ENCODE measurements at places on chromosomes 1 and 21.

DNA sequence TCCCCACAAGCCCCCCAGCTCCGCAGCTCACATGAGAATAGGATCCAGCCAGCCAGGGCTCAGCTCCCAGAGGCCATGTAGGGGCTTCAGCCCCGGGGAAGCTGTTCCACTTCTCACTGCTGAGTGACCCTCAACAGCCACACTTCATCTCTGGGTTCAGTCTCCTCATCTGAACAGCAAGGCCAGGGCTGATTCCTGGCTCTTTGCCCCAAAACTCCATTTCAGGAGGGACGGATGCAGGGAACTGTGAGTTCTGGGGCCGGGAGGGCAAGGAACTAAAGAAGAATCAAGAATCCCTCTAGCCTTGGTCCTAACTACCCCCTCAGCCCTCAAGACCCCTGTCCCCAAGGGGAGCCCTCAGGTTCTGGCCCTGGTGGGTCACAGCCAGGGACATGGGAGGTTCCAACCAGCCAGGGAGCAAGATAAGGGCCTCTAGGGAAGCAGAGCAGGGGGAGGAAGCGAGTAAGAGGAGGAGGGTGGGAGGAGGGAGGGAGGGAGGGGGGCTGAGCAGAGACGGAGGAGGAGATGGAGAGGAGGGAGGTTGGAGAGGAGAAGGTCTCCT is 13.1 kb downstream of the SDC3 start:
- DNase-seq = no peak

DNA sequence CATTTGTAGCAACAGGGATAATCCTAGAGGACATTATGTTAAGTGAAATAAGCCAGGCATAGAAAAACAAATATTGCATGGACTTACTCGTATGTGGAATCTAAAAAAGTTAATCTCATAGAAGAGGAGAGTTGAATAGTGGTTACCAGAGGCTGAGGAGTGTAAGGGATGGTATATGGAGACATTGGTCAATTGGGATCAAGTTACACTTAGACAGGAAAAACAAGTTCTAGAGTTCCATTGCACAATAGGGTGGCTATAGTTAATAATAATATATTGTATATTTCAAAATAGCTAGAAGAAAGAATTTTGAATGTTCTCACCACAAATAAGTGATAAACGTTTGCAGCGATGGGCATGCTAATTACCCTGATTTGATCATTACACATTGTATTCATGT is 354.6 kb downstream of the SEC16B start:
- DNase-seq = no peak

DNA sequence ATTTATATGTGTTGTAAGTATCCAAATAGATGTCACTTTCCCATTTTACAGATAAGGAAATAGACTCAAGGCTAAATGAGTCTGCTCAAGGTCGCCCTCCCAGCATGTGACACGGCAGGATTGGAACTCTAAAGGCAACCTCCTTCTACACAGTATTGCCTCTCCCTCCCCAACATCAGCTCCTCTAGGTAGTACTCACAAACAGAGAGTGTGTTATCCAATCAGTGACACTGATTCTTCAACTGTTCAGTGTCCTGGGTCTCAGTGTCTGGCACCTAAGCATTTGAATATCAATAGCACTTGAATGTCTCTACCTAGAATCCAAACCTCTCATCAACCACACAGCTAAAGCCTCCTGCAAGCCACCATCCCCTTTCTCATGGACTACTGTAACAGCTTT is 87.1 kb downstream of the DAB1 start:
- no peak for DNase-seq

DNA sequence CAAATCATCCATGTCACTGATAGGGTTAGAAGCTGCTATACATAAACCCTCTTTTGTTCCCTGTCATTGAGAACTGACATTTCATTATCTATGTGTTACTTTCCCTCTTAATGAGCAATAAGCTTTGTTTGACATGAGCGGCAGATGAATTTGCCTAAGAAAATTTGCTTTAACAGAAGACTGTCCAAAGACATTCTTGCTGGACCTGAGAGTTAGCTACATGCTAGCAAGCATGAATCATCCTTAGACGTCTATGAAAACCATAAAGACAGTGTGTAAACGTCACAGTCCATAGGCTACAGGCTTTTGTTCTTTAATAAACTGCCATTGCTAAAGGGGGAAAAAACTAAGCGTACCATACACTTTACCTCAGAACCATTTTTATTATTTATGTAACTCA is 73.1 kb downstream of the TNFSF4 start:
- no peak for DNase-seq

GRCh38 chr1:39657923-39658485 is 13.9 kb downstream of the NT5C1A start:
- DNase-seq = peak; percentile 45

GRCh38 chr1:72060466-72061245 is 221.7 kb downstream of the NEGR1 start:
- DNase-seq = no peak

DNA sequence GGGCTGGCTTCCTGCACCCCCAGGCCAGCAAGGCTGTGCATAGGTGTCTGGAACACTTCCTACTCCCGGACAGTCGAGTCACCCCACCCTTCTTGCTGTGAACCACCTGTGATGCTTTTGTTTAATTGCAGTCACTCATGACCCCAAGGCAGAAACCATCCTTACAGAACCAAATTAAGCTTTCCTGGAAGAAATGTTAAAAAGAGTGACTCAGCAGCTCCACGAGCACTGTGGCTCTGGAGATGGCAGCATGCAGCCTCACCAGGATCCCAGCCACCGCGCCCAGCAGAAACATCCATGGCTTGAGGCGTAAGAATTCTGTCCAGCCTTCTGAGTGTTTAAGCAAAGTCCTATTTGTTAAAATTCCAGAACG is 28.8 kb downstream of the SNAP47 start:
- DNase-seq = no peak

GRCh38 chr1:19401535-19401889 is 83.8 kb downstream of the CAPZB start:
- DNase-seq = no peak

GRCh38 chr1:166432655-166433054 is 265.9 kb upstream of the FAM78B start:
- no peak for DNase-seq

- DNase-seq = no peak
Measured at GRCh38 chr1:222385955-222386354, 161.9 kb downstream of the HHIPL2 start.

- DNase-seq = no peak
Measured at GRCh38 chr1:174074757-174075156, 52.6 kb upstream of the RC3H1 start.

DNA sequence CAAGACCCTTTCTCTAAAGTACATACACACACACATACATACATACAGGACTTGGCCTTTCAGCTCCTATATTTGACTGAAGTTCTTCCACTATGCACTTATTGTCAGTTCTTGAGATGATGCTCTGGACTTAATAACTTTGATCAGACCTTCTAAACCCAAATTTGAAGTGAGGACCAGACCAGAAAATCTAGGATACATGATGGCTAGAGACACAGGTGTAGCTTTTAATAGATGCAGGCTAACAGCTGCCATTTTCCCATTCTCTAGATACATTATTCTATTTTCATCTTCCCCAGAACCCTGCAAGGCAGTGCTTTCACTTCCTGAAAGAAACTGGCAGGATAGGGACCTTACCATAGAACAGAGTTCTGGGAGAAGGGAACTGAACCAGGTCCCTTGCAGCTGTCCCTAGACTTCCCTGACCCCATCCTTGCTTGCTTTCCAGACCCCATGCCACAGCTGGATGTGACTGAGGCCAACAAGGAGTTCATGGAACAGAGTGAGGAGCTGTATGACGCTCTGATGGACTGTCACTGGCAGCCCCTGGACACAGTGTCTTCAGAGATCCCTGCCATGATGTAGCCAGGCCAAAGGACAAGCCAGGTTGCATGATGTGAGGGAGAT is 14.9 kb upstream of the RAB42 start:
- no peak for DNase-seq

GRCh38 chr21:26832546-26832945 is 12.7 kb downstream of the ADAMTS1 start:
- no peak for DNase-seq

GRCh38 chr1:114189398-114189797 is 35.7 kb upstream of the SYT6 start:
- DNase-seq = no peak

- no peak for DNase-seq
Measured at GRCh38 chr1:67573311-67573872, 111.6 kb upstream of the GADD45A start.

GRCh38 chr1:113515498-113515897 is 125.2 kb downstream of the MAGI3 start:
- no peak for DNase-seq

DNA sequence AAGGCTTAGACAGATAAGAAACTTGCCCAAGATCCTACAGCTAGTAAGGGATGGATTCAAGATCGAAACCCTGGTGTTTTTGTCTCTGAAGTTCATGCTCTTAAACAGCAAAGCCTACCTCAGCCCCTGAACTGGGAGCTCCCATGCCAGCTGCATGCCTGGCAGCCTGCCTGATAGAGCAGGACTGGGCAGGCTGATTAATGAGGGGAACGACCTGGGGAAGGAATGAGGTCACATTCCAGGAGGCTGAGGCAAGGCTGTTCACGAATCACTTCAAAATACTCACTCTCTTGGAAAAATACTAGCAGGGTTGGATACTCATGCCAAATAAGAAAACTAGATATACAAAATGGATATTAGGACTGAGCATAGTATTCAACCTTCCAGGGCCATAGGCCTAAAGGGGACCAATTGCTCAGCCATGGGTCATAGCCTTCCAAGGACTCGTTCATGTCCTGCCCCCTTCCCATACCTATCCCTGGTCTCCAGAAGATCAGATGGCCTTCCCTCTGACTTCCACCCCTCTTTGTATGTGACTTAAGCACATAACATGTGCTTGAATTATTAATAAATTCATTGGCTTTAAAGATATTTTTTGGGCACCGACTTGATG is 15.6 kb upstream of the TACSTD2 start:
- no peak for DNase-seq

DNA sequence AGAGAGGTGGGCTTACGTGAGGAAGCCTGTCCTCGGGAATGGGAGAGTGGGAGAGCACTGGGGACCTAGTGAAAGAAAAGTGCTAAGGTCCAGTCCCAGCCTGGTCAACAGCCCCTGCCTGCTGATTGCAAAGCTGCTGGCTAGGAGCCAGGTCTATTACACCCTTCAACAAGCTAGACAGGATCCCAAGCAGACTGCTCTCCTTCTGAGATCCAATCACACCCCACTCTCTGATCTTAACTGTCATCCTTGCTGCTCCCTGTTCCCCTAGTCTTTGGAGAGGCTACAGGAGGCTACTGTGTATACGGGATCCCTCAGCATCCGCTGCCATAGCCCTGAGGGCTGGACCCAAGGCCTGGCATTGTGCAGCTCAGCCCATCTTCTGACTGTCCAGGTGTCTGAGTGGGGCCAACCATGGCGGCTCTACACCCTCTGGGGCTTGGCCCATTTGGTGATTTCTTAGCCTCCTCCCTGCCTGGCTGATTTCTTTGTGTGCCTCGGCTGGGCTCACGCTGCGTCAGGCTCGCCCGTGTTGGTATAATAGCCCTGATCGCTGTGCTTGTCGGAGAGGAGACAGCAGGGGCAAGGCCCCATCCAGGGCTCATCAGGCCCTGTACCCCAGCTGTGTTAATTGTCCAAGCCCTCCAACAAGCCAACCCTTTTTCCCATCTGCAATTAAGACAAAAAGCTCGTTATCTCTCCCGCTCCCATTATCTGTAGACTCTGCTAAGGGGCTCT is 43.9 kb downstream of the NAV1 start:
- no peak for DNase-seq

GRCh38 chr1:3984586-3984985 is 84.5 kb upstream of the C1orf174 start:
- no peak for DNase-seq

- no peak for DNase-seq
Measured at GRCh38 chr1:6811583-6811982, 26.3 kb downstream of the CAMTA1 start.

GRCh38 chr1:185014941-185015340 is 30.4 kb upstream of the RNF2 start:
- DNase-seq = no peak

DNA sequence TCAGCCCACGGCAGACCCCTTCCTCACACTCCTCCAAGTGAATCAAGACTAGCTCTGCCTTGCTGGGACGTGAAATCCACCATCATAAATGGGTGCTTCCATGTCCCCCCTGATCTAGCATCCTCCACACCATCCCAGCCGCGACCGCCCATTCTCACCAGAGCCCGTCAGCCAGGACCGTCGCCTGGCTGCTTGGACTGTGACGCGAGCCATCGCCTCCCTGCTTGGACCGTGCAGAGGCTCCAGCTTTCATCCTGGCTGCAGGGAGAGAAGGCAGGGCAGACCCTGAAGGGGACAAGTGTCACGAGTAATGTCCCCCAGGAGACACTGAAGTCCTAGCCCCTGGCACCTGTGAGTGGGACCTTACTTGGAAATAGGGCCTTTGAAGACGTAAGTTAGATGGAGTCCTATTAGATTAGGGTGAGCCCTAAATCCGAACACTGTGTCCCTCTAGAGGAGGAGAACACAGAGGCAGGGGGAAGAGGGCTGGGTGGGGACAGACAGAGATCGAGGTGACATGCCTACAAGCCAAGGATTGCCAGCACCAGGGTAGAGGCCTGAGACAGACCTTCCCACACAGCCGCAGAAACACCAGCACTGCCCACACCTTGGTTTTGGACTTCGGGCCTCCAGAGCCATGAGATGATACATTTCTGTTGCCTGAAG is 12.8 kb upstream of the PRKCZ start:
- no peak for DNase-seq

GRCh38 chr1:5597991-5598823 is 394.0 kb downstream of the NPHP4 start:
- DNase-seq = peak; percentile 37

DNA sequence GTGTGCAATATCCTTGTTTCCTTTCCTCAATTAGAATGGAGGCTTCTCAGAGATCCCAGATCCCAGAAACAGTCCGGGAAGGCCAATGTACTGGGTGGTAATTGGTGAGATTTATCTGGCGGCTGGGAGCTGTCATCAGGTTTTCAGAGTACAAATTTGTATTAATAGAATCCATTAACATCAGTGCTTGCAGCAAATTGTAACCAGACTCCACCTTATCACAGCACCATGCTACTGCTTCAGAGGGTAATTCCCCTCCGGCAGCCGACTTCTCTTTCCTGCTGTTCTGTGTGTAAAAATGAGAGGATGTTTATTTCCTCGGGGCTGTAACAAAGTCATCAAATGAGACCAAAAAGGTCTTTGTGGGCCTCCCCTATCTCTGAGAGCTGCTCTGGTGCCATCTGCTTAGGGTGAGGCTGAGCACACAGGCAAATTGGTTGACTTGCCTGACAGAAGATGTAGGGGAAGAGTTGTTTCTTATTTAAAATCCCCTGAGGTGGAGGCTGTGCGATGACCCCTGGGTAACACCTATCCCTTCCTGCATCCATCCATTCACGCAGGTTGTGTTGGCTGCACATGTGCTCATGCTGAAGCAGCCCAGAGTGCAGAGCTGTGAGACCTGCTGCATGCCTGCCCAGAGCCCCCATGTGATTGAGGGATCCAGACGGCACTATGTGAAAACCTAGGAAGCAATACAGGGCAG is 19.2 kb downstream of the NFASC start:
- DNase-seq = no peak

DNA sequence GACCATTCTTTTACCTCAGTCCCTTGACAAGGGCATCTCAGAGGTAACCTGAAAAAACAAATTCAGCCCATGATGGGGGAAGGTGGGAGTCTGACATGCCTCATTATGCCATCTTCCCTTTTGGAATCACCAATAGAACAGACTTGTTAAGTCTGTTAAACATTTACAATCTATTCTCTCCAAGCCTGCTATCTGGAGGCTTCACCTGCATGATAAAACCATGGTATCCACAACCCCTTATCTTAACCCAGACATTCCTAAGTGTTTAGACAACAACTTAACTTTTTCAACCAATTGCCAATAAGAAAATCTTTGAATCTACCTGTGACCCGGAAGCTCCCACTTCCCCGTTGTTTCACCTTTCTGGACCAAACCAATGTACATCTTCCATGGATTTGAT is 233.0 kb upstream of the CACYBP start:
- no peak for DNase-seq

Data from mesothelial cell of epicardium (in vitro differentiated cells).